H7 (cell line): ENCODE measurements at places on chromosomes 2 and 18. TPM values are rescaled to one million over a fixed set of nuclear protein-coding genes. Genes with fewer than 3 reads are reported as not detected.

Gene KIF5C
- 24.0 and 38.2 TPM in 2 replicates for total RNA-seq

Gene SRD5A2
- 0.04 TPM in 1 of 2 replicates, not detected in the other for total RNA-seq

Gene TXNDC2
- not detected in 2 replicates for total RNA-seq

DNA sequence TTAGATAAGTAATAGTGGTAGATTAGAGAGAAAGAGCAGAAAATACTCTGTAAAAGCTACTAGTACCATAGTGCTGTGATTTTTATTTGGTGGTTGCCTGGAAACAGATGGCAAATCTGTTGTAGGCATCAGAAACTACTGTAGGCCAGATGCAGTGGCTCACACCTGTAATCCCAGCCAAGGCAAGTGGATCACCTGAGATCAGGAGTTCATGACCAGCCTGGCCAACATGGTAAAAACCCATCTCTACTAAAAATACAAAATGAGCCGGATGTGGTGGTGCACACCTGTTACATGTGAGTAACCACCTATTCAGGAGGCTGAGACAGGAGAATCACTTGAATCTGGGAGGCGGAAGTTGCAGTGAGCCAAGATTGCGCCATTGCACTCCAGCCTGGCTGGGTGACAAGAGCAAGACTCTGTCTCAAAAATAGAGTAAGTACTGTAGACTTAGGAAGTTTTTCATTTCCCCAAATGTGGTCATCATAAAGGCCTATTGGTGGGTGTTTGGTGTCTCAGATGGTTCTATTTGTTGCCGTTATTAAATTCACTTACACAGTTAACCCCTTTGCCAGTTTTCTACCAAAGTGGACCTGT lies 79.6 kb downstream of the SPTBN1 start:
- no peak for DNase-seq

DNA sequence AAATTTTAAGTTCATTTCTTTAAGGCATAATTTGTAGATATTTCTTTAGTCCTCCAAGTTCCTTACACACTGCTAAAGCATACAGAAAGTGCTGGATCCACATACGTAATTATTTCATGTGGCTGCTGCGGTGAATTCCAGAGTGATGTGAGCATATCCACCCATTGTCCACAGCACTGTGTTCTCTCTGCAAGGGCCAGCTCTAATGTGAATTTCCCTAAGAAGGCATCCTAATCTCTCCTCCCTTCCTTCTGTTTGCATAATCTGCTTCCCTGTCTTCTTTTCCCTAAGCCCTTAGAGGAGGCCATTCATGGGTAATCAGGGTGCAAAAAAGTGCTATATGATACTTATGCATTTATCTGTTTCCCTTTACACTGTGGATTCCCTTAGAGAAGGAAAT lies 57.2 kb downstream of the COBLL1 start:
- DNase-seq: no peak

Gene DIPK1C
- 0.22 TPM in 1 of 2 replicates, not detected in the other for total RNA-seq

DNA sequence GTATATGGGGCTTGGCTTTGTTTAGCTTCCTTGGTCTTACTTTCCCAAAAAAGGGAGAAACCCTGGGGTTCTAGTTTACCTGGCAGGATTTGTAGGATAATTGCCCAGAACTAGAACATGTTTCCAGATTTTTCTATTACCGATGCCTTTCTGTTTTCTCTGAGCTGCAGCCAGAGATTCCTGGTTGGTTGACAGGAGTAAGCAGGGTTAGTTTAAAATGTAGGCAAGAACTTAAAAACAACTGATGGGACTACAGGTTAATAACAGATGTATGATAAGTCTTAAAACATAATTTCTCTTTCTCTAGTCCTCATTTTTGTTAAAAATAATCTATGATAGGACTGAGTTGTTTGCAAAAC lies 38.9 kb upstream of the GMCL1 start:
- no peak for DNase-seq

- DNase-seq: no peak
Observed at GRCh38 chr2:240383871-240384700, 51.4 kb upstream of the GPC1 start.

Gene EVA1A
- 3.4 and 7.4 TPM in 2 replicates for total RNA-seq

GRCh38 chr2:1353124-1353523 lies 60.1 kb upstream of the TPO start:
- DNase-seq: no peak

Gene MAPRE2
- 22.1 and 23.1 TPM in 2 replicates for total RNA-seq
